Omental fat pad (tissue), 4 donors: ENCODE measurements at places on chromosomes 2 and 18. TPM values are rescaled to one million over a fixed set of nuclear protein-coding genes. Genes with fewer than 3 reads are reported as not detected.

Gene SPC25
- 0.84 TPM for total RNA-seq

- DNase-seq: no peak
Observed at GRCh38 chr2:98936353-98937351, 627 bp upstream of the CRACDL start.

Gene FAM237A
- total RNA-seq: not detected

GRCh38 chr2:118604811-118605210 lies 242.6 kb downstream of the EN1 start:
- no peak for DNase-seq

GRCh38 chr2:222754324-222754930 lies 83.0 kb downstream of the MOGAT1 start:
- DNase-seq: no peak

GRCh38 chr18:2510416-2510815 lies 60.9 kb downstream of the METTL4 start:
- DNase-seq: no peak

DNA sequence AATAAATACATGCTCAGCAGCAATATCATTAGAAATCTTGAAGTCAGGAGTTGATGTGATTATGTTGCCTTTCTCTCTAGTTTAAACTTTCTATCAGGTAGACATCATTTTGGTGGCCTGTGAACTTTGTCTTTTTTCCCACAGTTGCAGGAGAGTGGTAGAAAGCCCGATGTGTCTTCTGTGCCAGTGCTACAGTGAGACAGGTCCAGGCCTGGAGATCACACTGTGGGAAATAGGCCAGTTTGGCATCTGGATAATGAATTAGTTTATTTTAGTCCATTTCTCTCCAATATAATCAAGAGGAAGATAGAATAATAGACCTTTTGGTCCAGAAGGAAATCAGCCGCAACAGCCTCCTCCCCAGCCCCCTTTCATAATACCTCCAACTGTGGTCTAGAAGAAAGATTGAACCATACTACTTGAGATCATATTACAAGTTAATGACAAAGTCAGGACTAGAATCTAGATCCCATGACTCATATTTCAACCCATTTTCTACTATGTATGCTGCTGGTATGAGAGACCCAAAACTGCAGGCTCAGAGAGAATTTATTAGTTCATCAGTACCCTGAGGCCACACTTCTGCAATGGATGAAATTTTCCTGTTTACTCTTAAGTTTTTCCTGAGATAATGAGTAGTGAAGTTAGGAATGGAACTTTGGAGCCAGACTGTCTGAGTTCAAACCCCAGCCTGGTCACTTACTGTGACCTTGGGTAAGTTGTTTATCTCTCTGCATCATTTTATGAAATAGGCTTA lies 20.6 kb downstream of the KCMF1 start:
- no peak for DNase-seq

- DNase-seq: no peak
Observed at GRCh38 chr2:177629357-177630024, 236.9 kb downstream of the AGPS start.

GRCh38 chr2:199818026-199818425 lies 33.0 kb downstream of the FTCDNL1 start:
- no peak for DNase-seq

GRCh38 chr2:3480352-3481010 lies 38.9 kb downstream of the ADI1 start:
- no peak for DNase-seq

Gene PFN4
- 0.84 TPM for total RNA-seq

DNA sequence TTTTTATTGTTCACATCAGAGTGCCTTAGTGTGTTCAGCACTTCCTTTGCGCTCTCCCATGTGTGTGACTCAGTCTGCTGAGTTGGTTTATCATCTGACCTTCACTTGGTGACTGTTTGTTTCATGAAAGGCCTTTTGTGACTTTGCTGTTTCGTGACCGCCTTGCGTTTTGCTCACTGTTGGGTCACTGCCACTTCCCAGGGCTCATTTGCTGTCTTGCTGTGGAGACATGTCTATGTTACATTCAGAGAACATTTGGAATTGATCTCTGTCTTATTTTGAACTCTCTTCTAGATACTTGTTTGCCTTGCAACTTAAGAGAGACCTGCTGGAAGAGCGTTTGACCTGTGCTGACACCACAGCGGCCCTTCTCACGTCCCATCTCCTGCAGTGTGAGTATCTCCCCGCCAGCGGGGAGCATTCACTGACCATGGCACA lies 54.7 kb downstream of the FARP2 start:
- DNase-seq: no peak

DNA sequence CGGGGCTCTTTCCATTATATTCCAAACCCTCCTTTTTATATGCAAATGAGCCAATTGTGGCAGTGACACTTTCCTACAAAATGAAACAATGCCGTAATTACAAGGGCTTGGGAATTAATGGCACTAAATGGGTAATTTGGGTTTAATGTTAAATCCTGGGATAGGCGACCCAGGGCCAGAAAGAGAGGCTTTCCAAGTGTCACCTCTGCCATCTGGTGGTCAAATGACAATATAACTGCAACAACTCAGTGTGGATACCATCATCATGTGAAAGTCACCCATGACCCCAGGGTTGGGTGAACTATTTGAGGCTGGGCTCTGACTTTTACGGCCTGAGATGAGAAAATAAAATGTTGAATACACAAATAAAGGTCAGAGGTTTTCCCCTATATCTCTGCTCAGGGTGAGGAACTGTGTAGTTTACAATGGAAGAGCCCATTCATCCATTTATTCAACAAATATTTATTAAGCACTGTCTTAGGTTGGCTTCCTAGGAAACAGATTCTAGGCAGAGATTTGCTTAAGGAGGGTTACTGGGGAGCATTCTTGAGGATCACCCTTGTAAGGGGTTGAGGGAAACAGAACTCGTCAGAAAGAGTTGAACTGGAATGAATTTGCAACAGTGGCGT lies 13.6 kb upstream of the THADA start:
- no peak for DNase-seq

GRCh38 chr18:9653390-9653789 lies 39.0 kb upstream of the PPP4R1 start:
- no peak for DNase-seq

DNA sequence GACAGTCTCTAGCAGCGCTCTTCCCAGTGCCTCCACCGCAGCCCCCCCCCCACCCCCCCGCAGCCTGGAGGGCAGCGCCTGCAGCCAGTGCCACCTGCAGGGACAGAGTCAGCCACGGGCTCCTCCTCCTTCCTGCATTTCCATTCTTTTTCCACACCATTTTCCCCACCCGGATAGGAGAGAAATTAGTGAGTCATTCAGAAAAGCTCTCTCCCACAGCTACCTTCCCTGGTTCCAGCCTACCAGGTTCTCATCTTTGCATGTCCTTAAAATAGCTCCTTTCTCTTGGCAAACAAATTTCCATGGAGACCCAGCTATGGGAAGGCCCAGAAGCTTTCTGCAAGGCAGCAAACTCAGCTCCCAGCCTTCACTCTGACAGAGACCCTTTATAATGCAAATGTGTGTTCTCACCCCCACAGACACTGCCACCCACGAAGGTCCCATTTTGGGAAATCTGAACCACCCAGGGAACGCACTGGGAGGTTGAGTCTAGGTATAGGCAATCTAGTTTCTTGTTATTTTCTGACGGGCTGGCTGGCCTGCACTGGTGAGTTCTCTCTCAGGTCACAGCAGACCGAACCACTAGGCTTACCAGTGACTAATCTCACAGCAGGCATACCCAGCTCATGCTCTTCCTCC lies 41.8 kb upstream of the ATG16L1 start:
- DNase-seq: no peak

GRCh38 chr2:191539068-191539467 lies 138.9 kb upstream of the NABP1 start:
- no peak for DNase-seq

Gene CYS1
- total RNA-seq: 1.6 TPM

Gene LBX2
- 1.0 TPM for total RNA-seq

DNA sequence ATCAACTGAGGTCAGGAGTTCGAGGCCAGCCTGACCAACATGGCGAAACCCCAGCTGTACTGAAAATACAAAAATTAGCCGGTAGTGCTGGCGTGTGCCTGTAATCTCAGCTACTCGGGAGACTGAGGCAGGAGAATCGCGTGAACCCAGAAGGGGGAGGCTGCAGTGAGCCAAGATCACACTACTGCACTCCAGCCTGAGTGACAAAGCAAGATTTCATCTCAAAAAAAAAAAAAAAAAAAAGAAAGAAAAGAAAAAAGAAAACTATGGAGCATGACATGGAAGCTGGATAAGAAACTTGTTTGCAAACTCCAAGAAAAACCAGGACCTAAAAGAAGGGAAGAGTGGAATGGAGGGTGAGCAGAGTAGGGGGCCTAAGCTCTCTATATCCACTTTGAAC lies 1.9 kb upstream of the CHMP1B start:
- no peak for DNase-seq

Gene CD8B2
- total RNA-seq: not detected

DNA sequence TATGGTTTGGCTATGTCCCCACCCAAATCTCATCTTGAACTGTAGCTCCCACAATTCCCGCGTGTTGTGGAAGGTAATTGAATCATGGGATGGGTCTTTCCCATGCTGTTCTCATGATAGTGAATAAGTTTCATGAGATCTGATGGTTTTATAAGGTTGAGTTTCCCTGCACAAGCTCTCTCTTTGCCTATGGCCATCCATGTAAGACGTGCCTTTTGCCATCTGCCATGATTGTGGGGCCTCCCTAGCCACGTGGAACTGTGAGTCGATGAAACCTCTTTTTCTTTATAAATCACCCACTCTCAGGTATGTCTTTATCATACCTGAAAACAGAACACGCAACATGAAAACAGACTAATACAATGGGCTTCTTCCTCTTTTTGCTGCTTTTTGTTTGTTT lies 11.2 kb upstream of the C1D start:
- DNase-seq: no peak

GRCh38 chr2:236171181-236171679 lies 3.0 kb upstream of the GBX2 start:
- no peak for DNase-seq

- no peak for DNase-seq
Observed at GRCh38 chr2:20415511-20415918, 31.4 kb upstream of the RHOB start.

Gene HOXD13
- total RNA-seq: not detected

DNA sequence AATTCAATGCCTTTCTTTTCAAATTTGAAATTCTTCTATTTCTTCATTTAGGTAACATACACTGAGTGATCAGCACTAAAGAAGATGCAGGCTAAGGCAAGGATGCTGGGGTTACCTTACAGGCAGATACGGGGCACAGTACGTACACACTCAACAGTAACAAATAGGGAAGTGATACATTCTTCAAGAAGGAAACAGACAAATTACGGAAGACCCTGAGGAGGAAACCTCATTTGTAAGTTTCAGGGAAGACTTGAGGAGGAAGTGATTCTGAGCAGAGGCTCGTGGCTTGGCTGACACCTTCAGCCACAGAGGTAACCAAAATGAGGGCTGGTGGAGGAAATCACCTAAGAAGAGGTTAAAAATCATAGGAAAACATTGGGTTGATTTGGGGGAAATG lies 1108.3 kb upstream of the KLHL29 start:
- DNase-seq: no peak

Gene RGPD3
- total RNA-seq: 1.1 TPM

DNA sequence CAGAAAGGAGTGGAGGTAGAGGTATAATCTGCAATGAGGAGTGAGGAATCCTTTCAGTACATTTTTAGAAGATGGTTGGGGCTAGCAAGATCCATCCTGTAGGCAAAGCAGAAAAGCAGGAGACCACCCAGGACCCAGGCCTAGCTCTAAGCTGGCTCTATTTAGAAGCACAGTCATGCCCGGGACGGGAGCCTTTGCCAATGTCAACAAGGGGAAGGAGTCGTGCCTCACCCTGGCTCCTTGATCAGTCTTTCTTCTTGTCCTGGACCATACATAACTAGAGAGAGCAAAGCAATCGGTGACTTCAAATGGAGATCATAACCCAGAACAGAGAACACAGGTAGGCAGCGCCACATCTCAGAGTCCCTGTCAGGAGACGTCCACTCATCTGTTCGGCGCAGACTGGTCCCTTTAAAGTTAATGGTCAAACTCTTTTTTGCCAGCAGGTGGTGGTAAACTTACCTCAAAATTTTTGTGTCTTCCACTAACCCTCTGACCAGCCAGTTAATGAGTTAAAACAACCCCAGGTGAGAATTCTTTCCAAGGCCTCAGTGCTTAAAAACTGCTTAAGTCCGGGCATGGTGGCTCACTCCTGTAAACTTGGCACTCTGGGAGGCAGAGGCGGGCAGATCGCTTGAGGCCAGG lies 8.0 kb downstream of the MC5R start:
- no peak for DNase-seq

GRCh38 chr2:39603436-39603835 lies 62.3 kb upstream of the TMEM178A start:
- no peak for DNase-seq

Gene KCNG2
- 0.75 TPM for total RNA-seq

DNA sequence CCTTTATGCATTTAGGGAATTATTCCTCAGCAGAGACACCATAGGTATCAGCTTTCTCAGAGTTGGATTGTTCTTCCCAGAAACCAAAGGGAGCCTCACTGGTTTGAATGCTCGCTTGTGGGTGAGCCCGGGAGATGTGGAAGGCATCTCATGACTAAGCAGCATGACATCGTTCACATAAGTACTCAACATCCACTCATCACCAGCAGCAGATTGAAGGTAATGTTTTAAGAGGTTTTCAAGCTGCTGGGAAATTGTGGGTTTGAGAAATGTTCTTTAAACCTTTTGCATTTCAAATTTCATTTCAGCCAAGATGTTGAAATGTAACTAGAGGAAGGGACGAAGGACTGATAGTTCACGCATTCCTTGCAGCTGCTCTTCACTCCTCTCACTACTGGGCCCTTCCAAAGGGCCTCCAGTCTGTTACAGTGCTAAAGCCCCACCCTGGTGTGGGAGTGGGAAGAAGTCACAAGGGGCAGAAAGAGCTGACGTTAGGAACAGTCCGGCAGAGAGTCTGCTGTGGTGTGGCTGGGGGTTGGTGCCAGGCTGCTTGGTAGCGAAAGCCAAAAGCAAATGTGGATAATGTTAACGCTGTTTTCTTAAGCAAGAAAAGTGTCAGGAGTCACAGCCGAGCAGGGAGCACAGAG lies 324.5 kb upstream of the EPHA4 start:
- no peak for DNase-seq

Gene USP34
- total RNA-seq: 130 TPM

Gene SLC5A7
- total RNA-seq: not detected

Gene CPLX4
- total RNA-seq: not detected

DNA sequence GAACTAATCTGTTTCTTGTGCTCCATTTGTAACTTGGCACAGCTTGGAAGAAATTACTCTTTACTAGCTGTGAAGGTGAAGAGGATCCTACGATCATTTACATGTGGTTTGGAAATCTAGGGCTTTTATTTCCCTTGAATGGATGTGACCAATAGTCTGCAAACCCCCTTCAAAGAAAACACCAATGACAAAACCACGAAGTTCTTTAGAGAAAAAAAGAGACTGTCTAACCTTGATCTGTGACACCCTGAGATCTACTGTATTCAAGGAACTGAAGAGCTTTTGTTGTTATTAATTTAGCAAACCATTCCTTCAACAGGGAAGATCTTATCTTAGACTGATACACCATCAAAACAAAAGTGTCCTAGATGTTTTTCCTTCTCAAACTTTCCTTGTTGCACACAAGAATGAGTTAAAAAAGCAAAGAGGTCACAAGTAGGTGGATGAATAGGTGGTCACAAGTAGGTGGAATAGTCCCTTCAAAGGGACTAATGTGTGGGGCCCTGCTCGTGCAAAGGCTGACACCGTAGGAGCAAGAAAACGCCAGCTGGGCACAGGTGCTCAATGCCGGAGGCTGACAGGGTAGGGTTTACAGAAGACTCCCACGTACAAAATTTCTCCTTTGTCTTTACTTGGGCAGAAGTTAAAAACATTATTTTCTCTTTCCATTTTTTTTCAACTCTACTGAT lies 95.6 kb upstream of the ITGB6 start:
- DNase-seq: no peak
